ENCODE measurements at places on chromosomes 6 and 20.

- no peak for DNase-seq
These were observed 12.6 kb downstream of the TCP11 start for GRCh38 chr6:35128496-35128895.

GRCh38 chr6:77466055-77466450, 2.8 kb upstream of the HTR1B start:
- DNase-seq = peak; percentile 34

DNA sequence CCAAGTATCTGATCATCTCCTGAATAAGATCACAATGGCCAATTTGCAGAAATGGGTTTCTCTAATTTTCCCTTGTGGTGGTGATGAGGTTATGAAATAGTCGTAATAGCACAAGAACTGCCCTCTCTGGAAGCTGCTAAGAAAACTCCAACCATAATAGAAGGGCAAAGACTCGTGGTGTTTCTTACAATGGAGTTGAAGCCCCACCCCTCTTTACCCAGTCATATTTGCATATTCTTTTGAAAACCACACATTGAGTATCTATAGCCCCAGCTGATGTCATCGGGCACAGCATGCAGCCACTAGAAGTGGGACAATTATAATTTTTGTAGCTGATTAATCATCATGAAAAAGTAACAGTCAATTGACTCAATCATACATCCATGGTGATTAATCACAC, 452.1 kb upstream of the POU3F2 start:
- no peak for DNase-seq

DNA sequence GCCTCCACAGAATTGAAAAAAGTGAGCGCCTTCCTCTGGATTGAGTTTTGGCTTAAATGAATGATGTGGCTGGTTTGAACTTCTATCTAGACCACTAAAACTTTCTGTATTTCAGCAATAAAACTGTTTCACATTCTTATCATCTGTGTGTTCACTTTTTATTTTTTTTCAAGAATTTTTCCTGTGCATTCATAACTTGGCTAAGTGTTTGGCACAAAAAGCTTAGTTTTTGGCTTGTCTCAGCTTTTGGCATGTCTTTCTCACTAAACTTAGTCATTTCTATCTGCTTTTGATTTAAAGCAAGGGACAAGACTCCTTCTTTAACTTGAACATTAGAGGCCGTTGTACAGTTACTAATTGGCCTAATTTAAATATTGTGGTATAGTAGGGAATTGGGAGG, 1015.1 kb downstream of the EPHA7 start:
- no peak for DNase-seq

DNA sequence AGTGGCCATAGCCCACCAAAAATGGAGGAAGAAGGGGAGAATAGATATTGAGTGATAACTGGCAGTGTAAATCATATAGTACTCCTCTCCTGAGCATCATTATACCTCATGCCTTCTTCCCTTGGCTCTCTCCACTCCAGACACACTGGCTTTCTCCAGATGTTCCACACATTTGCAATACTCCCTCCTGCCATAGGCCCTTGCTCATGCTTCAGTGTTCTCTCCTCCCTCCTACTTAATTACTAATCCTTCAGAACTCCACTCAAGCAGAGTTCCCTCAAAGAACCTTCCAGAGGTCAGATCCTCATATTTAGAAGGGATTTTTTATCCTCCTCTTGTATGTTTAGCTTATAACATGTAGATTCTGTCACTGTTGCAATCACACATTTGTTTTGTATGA, 279.5 kb upstream of the SUPT3H start:
- no peak for DNase-seq

DNA sequence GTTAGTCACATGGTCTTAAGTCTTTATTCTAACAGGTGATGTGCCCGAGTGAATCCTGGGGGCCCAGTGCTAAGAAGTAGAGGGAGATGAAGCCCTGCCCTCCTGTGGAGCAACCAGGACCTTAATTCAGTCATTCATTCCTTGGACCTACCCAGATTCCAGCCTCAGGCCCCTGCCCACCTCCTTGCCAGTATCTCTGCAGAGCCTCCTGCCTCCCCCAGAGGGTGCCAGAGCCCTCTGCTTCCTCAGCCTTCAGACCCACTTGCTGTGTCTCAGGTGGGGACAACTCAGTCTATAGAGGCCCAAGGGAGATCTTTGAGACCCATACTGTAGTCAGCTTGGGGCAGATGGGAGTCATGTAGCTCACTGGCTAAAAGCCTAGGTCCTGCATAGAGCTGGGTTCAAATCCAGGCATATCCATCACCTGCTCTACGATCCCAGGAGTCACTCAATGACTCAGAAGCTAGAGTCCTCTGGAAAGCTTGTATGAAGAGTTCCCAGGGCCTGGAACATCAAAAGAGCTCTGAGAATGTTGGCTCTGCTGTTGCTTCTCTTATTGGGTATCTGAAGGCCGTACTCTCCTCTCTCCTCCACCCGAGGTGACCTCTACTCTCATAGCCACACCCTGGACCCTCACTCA, 3.9 kb upstream of the SIGLEC1 start:
- peak; percentile 42 for DNase-seq

DNA sequence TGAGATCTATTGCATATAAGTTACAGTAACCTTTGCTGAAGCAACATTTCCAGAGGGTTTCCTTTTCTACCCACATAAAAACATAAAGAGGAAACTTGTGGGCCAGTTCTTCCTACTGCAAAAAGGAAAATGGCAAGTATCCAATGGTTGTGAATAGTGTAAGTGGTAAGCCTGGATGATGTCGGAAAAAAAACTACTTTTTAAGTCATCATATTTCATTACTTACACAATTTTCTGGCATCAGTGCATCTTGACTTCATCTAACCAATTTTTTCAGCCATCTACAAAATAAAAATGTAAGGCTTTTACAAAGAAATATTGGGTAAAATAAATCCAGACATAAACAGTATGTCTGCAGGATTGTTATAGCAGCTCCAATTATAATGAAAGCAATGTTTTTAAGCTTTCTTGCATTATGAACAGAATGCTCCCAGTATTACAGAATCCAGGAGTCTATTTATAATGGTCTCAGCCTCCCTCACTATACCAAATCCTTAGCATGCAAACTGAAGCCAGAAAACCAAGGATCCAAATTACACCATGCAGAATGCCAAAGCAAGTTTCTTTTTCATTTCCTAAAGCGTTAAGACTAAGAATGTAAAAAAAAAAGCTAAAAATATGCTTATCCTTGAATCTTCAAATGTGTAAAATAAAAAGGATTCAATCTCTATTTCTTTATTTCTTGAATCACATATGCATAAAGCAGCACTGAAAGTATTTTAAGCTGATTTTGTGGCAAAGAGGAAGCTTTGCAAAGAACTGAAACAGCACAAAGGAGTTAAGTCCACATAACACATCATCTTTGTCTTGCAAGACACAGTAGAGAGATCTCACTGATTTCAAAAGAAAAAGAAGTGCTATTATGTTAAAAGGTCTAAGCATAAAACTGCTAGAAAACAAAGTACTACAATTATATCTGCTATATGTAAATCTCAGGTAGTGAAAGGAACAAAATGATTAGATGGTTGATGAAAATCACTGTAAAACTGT, 126.8 kb upstream of the HMGCLL1 start:
- DNase-seq = no peak

- DNase-seq = no peak
These were observed 107.1 kb downstream of the BANF2 start for GRCh38 chr20:17806739-17807441.

GRCh38 chr6:30769088-30769852, 24.9 kb upstream of the IER3 start:
- DNase-seq = peak; percentile 87

DNA sequence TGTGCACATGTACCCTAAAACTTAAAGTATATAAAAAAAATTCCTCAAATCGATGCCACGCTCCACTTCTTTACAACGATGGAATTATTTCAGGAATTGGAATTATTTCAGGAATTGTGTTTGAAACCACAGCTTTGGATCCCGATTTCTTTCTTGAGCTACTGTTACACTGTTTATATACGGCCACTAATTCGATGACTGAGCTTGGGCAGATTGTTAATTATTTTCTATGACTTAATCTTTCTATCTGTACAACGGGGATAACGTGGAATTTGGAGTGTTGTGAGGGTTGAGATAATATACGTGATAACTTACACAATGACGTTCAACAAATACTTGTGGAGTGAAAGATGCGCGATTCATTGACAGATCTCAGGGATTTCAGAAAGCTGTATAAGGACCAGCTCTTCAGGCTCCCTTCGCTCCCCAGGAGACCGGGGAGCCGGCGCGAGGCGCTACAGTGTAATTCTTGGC, 171.3 kb downstream of the SLC16A10 start:
- DNase-seq = no peak

GRCh38 chr20:36467076-36467999, 74.0 kb upstream of the MYL9 start:
- DNase-seq = peak; percentile 54
